ENCODE measurements at places on chromosomes 1 and 21.

GRCh38 chr1:226268421-226269124 lies 40.4 kb downstream of the LIN9 start:
- no peak for DNase-seq

- peak; percentile 78 for DNase-seq
Measured at GRCh38 chr21:25895565-25896205, 160.9 kb downstream of the GABPA start.

GRCh38 chr1:9447215-9447960 lies 91.9 kb upstream of the SLC25A33 start:
- no peak for DNase-seq

DNA sequence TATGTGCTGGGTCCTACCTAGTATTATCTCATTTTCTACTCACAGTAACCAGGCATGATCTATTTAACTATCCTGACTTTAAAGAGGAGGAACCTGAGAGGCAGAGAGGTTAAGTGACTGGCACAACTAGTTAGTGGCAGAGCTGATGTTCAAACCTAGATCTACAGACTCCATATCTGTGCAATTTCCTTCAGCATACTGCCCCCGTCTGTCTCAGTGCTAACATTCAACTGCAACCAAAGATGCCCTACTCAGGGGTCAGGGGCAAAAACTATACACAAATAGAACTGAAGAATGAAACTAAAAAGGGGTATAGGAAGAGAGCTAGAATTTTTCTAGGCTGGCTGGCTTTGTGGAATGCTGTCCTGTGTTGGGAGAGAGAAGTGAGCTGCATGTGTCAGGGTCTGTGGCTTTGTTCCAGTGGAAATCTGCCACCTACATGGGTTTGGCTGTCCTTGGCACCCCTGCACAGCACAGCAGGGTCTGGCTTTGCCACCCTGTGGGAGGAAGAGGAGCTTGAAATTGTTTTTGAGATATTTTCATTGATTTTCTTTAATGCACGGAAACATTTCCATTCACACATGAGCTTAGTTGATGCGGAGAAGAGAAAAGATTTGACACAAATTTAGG lies 368.5 kb downstream of the RPS6KC1 start:
- peak; percentile 16 for DNase-seq

DNA sequence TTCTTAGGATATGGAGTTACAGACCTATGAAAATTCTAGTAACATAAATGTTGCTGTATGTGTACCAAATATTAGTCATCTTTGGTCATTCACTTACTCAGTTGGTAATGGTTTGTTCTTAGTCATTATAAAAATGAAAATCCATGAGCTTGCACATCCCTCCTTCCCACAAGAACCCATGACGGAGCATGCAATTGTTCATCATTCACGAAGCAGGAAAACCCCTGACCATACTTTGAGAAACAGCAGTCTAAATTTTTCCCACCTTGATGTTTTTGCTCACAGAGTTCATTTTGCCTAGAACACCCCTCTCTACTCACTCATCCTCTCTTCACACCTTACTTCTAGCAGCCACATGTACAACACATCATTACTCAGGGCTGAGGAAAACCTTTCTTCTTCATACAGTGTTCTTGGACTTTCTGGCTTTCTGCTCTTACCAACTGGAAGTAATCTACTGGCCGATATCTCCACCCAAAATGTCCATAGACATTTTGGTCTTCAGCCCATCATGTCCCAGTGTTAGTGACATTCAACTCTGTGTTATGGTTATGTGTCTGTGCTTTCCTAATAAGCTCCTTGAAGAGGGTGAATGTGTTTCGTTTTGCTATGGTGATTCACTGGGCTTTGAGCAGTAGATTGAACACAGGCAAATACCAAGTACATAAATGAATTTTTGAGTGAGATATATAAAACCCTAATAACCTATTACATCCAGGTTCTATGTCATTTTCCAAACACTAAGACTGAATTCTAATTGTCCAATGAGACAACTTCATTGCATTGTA lies 189.9 kb downstream of the ZC3H11B start:
- DNase-seq = no peak

DNA sequence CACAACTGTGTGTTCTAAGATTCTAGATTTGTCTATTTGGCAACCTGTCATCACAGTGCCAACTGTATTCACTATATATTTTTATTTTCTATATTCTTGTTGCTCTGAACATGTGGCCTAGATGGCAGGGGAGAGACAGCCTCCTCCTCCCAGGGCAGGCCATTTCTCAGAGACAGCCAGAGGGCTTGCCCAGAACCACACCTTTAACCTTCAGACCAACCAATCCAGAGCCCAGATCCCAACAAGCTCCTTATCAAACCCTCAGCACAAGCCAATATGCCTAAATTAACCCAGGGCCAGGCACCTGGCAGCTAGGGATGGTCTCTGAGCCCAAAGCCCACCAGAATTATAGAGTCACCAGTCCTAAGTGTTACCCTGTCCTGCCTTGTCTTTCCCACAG lies 19.3 kb downstream of the TRIM11 start:
- no peak for DNase-seq

GRCh38 chr1:33348194-33348593 lies 27.3 kb upstream of the A3GALT2 start:
- DNase-seq = no peak

GRCh38 chr1:19878637-19878985 lies 3.6 kb upstream of the OTUD3 start:
- no peak for DNase-seq

GRCh38 chr21:45551316-45551715 lies 9.1 kb upstream of the SLC19A1 start:
- no peak for DNase-seq

DNA sequence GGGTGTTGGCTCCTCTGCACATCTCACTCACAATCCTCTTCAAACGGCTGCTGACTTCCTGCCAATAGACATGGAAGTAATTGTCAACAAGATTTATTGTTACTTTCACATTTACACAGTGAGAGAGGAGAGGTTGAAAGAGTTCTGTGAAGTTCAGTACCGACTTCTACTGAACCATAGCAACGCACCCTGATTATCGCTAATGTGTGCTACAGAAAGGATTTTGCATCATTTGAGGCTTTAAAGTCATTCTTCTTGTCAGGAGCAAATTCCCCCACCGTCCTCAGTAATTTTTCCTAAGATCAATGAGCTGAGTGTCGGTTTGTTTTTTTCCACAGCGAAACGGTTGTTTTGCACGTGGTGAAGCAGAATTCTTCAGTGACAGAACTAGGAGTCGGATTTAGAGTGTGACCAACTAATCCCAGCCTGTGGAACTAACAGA lies 361.0 kb downstream of the ADGRL2 start:
- DNase-seq = peak; percentile 54

GRCh38 chr1:8763888-8764287 lies 53.6 kb downstream of the RERE start:
- DNase-seq = no peak

- DNase-seq = no peak
Measured at GRCh38 chr1:190212450-190212849, 265.2 kb downstream of the BRINP3 start.

- DNase-seq = peak; percentile 1
Measured at GRCh38 chr1:185158800-185159199, 1.8 kb downstream of the SWT1 start.

- no peak for DNase-seq
Measured at GRCh38 chr1:101178688-101179491, 57.9 kb upstream of the S1PR1 start.

- DNase-seq = no peak
Measured at GRCh38 chr1:7127322-7128075, 342.2 kb downstream of the CAMTA1 start.

- DNase-seq = no peak
Measured at GRCh38 chr1:232773752-232774151, 31.5 kb upstream of the MAP10 start.

DNA sequence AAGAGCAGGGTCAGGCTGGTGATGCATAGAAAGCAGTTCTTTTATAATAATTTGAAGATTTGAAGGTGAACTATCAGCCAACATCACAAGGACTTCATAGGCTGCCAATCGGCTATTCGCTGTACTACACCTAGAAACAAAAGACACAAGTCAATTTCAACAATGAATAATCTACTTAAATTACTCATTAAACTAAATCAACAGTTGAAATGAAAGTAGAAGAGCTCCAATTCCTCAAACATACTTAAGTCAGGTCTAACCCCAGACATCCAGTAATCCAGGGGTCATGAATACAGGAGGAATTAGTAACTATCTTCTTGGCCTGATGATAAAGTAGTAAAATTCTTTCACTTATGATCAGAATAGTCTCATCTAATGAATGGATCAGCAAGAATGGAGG lies 64.5 kb downstream of the PCSK9 start:
- DNase-seq = no peak

- DNase-seq = no peak
Measured at GRCh38 chr1:60891281-60891680, 191.1 kb upstream of the NFIA start.

- no peak for DNase-seq
Measured at GRCh38 chr1:171160211-171160610, 24.9 kb upstream of the FMO2 start.

GRCh38 chr1:159015440-159015909 lies 5.8 kb downstream of the IFI16 start:
- no peak for DNase-seq

DNA sequence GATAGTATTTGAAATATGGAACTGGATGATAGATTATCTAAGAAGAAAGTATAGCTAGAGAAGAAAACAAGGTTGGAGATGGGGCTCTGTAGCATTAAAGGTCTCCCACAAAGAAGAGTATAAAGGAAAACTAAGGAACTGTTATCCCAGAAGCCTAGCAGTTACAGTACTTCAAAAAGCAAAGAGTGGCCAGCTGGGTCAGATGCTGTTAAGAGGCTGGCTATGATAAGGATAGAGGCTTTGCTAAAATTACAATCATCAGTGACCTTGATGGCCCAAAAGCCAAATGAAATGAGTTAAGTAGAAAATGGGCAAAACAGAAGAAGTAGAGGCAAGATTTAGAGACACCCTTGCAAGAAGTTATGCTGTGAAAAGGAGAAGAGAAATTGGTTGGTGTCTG lies 25.1 kb upstream of the ANGPTL1 start:
- DNase-seq = no peak

- DNase-seq = no peak
Measured at GRCh38 chr1:94580367-94581115, 39.0 kb upstream of the F3 start.

DNA sequence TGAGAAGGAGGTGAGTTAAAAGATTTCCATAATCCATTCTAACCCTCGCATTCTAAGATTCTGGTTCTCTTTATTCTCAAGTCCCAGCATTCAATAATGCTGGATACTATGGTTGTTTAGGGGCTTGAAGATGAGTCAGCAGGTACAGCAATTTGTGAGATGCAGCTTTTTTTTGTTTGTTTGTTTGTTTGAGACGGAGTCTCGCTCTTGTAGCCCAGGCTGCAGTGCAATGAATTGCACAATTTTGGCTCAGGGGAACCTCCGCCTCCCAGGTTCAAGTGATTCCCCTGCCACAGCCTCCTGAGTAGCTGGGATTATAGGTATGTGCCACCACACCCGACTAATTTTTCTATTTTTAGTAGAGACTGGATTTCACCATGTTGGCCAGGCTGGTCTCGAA lies 23.3 kb downstream of the EIF4G3 start:
- DNase-seq = no peak

DNA sequence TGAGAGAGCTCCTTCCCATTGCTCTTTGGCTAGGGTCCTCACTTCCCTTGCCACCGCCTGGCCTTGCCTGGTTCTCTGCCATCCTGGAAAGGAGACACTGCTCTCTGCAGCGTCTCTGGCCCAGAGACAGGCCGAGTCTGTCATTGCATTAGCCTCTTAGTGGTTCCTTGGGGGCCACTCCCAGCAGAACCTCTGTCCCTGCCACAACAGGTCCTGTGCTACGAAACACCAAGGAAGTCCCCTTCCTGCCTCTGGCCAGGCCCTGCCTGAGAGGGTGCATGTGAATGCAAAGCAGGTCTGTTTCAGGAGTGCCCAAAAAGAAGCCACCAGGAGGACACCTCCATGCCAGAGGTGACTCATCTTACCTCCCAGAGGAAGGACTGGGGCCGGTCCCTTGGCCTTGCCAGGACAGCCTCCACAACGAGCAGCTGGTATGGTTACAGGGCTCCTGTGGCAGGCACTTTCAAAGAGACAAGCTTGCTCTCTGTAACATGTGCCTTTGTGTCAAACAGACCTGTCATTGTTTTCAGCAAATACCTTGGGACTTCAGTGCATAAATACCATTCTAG lies 59.6 kb downstream of the VPS26C start:
- DNase-seq = no peak

DNA sequence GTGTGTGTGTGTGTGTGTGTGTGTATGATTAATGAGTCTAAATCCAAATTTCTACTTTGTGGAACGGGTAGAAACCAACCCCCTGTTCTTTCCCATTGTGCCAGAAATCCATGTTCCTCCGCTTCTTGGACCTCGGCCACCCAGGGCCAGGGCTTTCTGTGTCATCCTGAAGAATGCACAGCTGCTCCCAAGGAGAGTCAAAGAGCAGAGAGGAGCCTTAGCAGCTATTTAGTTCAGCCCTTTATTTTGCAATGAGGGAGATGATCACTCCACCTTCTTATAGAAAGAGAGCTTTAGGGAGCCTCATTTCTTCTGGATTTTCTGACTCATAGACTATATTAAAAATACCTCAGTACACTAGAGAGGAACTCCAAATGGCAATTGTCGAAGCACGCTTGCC lies 489.3 kb upstream of the VAMP3 start:
- no peak for DNase-seq

GRCh38 chr1:92409946-92410549 lies 76.7 kb downstream of the GFI1 start:
- no peak for DNase-seq

DNA sequence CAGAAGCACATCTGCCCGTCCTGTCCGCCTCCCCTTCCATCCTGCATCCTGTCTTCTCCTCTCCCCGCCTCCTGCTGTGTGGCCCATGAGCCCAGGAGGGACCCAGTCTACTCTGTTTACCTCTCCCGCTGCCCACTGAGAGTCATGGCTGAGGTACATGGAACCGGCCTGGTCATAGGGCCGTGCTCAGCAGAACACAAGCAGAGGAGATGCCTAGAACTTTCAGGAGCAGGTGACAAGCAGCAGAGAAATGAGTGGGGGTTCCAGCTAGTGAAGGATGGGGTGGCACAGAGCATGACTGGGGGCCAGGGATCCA lies 70.8 kb downstream of the ATP5PO start:
- no peak for DNase-seq

Measured in brain (organoid and tissue), 16 donors.